HT1080 (cell line): ENCODE measurements at places on chromosomes 16 and 17. TPM values are rescaled to one million over a fixed set of nuclear protein-coding genes. Genes with fewer than 3 reads are reported as not detected.

RGS11 gene
- total RNA-seq = 0.07 TPM in 1 of 2 replicates, not detected in the other

IRX3 gene
- total RNA-seq = 7.2 and 9.8 TPM in 2 replicates

NXPH3 gene
- 0.06 and 0.70 TPM in 2 replicates for total RNA-seq

RDM1 gene
- total RNA-seq = 3.2 and 5.1 TPM in 2 replicates

CDH13 gene
- 50.8 and 66.0 TPM in 2 replicates for total RNA-seq

GRCh38 chr17:3534881-3535252 lies 22.7 kb downstream of the TRPV3 start:
- peak; percentile 13 for DNase-seq

DNA sequence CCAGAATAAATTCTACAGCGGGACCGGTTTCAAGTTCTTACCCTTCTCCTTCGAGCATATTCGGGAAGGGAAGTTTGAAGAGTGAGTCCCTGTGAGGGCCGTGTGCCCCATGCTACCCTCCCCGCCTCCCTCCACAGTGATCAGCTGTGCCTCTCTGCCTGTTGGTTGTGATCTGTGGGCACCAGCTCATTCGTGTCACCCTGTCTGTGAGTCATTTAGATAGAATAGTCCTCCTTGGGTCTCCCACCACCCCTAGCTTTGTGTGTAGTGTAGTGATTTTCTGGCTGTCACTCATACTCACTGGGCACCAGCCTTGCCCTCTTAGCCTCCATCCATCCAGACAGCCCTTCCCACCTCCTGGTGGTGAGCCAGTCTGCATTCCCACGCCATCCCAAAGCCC lies 15.0 kb upstream of the NAGLU start:
- peak; percentile 39 for DNase-seq

DNA sequence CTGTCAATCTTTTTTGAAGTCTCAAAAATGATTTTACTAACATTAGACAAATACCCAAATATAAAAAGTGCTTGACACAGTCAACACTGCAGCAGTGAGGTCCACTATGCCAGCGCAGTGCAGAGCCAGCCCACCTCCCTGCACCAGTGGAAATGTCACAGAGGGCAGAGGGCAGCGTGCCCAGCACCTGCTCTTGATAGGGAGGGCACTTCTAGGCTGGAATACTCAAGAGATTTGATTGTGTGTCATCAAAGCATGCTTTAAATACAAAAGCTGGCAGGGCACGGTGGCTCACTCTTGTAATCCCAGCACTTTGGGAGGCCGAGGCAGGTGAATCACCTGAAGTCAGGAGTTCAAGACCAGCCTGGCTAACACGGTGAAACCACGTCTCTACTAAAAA lies 136.0 kb downstream of the ANKRD11 start:
- DNase-seq = no peak

GRCh38 chr17:6943406-6943805 lies 52.4 kb upstream of the ALOX12 start:
- no peak for DNase-seq

DNA sequence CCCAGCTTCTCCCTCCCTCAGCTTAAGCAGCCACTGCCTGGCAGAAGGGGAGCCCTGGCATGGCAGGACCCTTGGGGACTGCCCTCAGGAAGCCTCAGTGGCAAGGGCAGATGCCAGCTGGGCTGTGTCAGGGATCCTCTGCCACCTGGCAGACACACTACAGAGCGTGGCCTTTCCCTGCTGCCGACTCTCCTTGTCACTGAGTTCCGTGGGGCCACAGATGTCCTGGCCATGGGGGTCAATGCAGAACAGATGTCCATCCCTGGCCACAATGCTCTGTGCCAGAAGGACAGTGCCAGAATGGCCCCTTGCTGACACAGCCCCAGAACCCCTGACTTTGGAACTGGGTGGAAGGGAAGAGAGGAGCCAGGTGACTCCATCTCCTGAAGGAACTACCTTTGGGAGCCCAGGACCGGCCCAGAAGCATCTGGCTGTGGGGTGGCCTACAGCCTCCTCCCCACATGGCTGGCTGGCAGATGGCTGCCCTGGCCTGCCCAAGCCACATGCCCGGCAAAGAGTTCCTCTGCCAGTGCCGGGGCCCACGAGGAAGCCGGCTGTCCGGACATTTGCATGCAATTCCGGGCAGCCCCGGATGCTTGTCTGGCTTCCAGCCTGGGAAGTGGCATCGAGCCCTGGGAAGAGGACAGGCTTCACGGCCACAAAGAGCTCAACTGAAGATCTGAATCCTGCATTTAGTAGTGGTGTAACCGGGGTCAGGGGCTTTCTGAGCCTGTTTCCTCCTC lies 24.1 kb downstream of the NPTX1 start:
- no peak for DNase-seq

- DNase-seq = no peak
Observed at GRCh38 chr16:70253291-70254106, 1.8 kb upstream of the EXOSC6 start.

GRCh38 chr17:7444682-7445618 lies at the start of gene CHRNB1:
Gene CHRNB1 (plus strand): TSS chr17:7445061. CDS start chr17:7445128, 67 bp downstream.
- DNase-seq = no peak

DNA sequence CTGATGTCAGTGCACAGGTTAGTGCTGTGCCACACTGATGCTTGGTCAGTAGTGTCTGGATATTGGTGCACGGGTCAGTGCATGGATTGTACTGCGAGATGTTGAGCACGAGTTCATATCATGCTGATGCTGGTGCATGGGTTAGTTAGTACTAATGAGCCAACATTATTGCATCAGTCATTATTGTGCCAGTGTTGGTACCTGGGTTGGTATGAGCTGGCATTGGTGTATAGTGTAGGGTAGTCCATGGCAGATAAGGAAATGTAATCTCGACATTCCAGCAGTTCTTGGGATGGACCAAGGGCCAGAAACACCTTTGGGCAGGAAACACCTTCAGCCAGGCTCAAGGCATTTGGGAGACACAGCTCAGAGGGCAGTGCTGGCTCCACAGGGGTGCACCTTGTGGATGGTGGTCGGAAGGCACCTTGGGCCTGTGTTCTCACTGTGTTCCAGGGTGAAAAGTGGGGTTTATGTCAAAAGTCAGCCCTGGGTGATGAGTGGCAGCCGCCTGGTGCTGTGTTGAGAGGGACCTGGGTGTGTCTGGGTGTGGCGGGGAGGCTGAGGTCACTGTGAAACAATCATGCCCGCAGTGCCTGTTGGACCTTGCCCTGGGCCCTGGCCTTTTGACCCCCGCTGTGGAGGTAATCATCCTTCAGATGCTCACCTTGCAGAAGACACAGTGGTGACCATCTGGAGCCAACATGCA lies 100.7 kb upstream of the ZNF469 start:
- DNase-seq = no peak

- no peak for DNase-seq
Observed at GRCh38 chr16:9820476-9821246, 361.6 kb downstream of the GRIN2A start.

DNA sequence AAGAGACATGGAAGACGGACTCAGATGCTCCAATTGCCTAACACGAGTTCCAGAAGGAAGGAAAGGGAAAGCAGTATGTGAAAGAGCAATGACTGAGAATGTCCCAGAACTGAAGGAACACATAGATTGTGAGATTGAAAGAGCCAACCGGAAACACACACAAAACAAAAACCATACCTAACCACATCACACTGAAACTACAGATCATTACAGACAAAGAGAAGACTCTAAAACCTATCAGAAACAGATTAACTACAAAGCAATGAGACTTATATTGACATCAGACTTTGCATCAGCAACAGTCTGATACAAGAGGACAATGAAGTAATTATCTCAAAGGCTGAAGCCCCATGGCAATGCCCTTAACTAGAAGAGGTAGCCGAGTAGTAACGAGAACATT lies 45.6 kb upstream of the CLEC18B start:
- DNase-seq = no peak

DNA sequence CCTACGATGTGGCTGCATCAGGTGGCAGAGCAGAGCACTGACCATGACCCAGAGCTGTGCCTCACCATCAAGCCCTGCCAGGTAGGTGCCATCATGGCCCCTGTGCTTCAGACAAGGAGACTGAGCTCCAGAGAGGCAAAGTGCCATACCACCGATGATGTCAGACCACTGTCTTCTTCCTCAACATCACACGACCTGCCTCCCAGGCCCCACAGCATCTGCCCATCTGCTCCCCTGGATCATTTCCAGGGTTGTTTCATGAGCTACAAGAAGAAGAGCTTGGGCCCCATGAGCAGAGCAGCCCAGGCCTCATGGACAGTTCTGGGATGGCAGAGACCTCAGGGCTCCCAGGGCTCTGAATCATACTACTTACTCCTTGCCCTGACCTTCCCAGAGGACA lies 9.9 kb downstream of the XYLT1 start:
- DNase-seq = no peak

DNA sequence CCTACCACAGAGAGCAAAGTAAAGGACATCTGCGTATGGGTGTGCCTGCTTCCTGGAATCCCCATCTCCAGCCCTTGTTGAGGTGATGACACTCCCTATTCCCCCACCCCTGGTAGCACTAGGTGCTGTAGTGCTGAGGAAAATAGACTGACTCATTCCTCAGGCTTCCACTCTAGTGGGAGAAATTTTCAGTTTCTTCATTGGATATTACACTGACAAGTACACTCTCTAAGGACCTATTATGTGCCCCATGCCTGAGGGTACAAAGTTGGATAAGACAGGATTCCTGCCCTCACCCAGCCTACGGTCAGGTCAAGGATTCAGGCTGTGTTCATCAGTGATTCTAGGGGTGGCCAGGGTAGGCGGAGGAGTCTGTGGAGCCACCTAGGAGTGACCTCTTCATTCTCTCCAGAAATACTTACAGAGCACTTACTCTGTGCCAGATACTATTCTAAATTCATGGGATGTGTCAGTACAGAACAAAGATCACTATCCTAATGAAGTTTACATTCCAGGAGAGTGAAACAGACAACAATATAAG lies 4.5 kb upstream of the ZC3H7A start:
- DNase-seq = peak; percentile 37
